ENCODE measurements at places on chromosomes 4 and X.

DNA sequence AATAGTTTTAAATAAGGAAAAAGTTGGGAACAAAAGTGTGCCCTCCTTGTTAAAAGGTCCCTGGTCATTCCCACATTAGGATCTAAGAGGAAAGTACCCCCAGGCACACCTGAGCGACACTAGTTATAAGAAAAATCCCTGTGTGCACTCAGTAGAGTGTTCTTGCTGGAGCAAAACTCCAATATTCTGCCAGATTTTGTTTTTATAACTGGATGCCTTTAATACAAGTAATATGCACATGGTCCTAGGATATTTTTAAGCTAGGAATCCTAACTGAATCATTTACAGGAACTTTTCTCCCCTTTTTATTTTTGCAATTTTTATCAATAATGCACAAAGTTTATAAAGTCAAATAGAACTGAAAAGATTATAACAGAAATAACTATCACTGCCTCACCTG lies 68.6 kb downstream of the BEND4 start:
- no peak for DNase-seq

- peak; percentile 31 for DNase-seq
These were observed 20.1 kb upstream of the CSF2RA start for GRCh38 chrX:1248331-1249061.

DNA sequence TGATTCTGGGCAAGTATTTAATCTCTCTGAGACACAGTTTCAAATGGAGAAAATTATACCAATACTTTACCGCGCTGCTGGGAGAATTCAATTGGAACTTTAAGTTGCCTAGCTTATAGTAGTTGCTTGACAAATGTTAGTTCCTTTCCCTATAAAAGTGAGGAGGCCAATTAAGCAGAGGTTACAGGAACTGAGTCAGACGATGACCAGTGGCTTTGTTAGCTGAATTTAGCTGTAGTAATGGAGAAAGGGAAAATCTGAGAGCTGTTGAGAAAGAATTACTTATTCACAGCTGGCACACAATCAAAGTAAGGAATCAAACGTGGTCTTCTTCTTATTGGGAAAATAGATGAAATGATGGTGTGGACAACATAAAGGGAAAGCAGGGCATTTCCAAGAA lies 29.6 kb downstream of the SMARCA1 start:
- DNase-seq = no peak

GRCh38 chr4:73864365-73864764 lies 4.8 kb upstream of the CXCL1 start:
- no peak for DNase-seq

DNA sequence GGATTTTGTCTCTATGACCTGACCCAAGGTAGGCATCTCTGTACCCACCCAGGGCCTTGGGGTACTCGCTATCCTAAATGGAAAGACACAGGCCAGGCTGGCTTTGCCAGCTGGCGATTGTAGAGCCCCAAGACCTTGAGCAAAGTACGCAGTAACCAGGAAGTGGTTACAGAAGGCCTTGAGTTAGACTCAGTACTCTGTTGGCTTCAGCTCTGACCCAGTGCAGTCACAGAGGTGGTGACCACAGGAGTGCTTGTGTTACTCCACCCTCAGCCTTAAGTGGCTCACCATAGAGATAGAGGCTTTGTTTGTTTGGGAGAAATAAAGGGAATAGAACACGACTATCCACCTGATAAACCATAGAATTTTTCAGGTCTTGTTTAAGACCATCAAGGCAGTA lies 880.5 kb upstream of the POU3F4 start:
- no peak for DNase-seq

DNA sequence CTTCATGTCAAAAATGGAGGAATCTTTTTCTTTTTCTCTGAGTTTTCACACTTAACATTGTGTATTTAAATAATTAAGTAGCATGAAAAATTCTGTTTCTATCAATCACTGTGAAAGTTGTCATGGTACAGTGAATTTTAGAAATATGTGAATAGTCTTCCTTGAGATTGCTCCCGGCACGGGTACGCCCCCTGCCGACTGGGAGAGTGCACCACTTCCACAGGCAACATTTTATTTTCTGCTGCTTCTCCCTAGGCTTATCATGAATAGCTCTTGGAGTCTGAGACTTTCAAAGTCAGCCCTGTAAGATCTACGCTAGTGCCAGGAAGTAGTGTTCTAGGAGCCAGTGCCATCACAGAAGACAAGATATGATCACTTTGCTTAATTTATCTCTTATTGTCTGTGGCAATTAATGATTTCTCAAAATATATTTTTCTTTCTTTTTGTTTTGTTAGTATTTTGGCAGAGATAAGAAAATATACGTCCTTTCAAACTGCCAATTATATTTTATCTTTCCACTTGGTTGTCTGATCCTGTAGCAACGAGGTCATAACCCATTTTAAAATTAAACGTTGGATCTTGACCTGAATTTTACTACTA lies 763.8 kb upstream of the AADAT start:
- DNase-seq = no peak

DNA sequence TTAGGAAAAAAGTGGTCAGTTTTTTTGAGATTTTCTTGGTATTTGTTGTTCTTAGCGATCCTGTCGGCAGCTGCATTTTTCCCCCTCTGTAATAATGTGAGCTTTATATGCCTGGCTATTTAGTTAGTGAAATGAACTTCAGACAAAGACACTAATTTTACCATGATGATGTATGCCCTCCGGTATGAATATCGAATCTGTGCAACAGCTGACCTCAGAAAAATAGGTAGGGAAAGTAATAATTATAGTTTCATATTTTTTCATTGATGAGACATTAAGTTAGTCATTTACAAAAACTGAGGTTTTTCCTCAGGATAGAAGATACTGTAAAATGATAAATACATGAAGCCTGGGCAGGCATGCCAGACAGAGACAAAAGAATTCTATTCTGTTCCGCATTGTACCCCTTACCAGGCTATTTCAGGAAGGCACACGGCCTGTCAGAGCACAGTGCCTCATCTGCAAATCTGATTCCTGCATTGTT lies 155.8 kb downstream of the SHROOM3 start:
- DNase-seq = no peak

- no peak for DNase-seq
These were observed 711.9 kb upstream of the ATOH1 start for GRCh38 chr4:93116624-93117023.

- no peak for DNase-seq
These were observed 311.8 kb upstream of the SMIM31 start for GRCh38 chr4:164442180-164442579.

GRCh38 chrX:107484002-107484726 lies 34.7 kb downstream of the FRMPD3 start:
- no peak for DNase-seq

- no peak for DNase-seq
These were observed 40.2 kb upstream of the CD99 start for GRCh38 chrX:2650865-2651264.

DNA sequence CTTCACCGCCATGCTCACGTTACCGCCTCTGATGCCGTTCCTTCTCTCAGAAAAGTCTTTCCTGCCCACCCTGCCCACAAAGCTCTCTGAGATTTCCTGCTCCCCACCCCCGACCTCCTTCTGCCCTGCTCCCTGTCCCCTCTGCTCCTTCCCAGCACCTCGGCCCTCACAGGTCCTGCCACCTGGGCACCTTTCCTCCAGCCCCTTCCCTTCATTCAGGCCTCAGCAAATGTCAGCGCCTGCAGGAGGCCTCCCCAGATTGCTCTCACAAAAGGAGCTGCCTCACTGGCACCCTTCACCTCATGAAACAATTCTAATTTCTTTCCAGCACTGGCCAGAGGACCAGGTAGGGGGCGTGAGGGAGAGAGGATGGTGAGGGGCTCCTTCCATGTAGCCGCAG lies 33.6 kb upstream of the MXD4 start:
- DNase-seq = no peak

GRCh38 chrX:110758781-110759422 lies 36.7 kb downstream of the CHRDL1 start:
- no peak for DNase-seq

DNA sequence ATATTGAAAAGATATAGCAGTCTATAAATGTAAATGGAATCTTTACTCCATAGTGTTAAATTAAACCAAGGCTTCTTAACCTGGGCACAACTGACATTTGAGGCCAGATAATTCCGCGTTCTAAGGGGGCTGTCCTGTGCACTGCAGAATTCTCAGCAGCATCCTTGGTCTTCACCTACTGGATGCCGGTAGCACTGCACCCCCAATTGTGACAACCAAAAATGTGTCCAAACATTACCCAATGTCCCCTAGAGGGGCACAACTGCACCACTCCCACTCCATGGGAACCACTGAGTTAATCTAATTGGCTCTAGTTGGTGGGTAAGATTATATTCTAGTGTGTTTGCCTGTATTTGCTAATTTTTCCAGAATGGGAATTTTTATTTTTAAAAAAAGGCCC lies 16.6 kb downstream of the AP1S2 start:
- DNase-seq = peak; percentile 7
